Colonic mucosa (tissue), 4 donors: ENCODE measurements at places on chromosomes 2 and 18.
A peak's percentile ranks its signal among the peaks of the same experiment; 100 is the strongest.

DNA sequence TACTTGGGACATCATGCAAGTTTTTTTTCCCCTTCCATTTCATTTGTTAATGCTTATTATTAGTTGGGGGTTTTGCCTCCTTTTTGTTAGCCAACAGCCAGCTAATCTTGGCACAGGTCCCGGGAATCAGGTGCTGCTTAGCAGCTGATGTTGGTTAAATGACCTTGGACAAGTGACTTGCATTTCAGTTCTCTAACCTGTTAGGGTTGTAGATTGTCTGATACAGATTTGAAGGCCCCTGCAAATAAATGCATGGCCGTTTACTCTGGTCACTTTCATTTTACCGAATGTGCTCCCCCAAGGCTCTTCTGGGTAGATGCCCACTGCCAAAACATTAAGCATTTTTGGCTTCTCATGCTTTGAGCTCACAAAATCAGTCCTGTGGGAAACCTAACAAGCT lies 120.9 kb downstream of the SPTBN1 start:
- peak; percentile 63 for DNase-seq

GRCh38 chr2:42809819-42810120 lies 17.4 kb upstream of the HAAO start:
- DNase-seq, result peak; percentile 84

DNA sequence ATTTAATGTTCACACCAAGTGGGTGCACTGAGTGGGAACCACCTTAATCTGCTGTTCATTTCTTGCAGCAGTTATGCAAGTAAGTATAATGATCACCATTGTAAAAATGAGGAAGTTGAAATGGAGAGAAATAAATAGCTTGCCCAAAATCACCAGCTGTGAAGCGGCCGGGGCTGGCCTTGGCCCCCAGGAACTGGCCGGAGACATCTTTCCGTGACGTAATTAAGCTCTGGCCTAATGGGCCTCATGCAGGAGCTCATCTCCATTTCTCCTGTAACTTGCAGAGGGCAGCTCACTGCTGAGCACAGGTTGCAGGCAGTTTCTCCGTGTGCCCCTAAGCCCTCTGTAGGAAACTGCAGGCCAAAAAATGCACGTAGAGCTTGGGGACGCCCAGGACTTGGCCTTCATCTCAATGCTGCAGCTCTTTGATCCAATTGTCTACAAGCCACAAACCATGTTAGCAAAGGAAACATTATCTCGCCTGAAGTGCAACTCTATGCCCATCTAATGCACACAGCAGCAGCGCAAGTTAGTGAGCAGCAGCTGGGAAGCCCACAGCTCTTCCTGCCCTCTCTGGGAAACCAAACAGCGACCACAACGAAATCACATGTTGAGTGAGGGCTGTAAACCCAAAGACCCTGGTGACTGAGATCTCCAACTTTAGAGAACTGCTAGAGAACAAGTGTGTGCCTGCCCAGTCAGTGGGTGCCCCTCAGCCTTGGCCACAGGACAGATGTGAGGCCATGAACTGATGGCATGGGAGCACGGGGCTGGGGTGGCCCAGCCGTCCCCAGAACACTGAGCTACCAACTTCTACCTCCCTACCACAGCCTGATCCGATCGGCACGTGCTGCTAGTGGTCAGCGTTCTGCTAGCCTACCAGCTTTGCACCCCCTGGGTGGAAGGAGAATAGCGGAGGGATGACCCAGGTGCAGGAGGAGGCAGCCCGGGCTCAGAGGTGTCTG lies 28.8 kb downstream of the APCDD1 start:
- peak; percentile 35 for DNase-seq

DNA sequence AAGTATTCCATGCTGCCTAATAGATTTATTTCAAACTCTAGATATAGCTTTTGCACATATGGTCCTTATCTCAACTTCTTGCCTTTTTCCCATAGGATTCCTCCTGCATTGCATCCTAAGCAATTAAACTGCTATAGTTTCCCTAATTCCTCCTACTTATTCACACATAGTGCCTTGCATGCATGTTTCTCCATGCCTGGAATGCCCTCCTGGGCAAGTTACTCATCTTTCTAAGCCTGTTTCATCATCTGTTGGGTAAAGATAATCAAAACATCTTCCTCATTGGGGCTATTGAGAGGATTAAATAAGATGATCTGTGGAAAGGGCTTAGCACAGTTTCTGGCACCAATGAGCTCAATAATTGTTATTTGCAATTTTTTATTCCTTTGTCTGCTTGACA lies 726.5 kb downstream of the SLC4A3 start:
- DNase-seq, result no peak

GRCh38 chr2:188047735-188048134 lies 243.9 kb upstream of the GULP1 start:
- DNase-seq, result no peak
